Left lung (tissue), 14 donors: ENCODE measurements at places on chromosomes 2 and 18. TPM values are rescaled to one million over a fixed set of nuclear protein-coding genes. Genes with fewer than 3 reads are reported as not detected.
A peak's percentile ranks its signal among the peaks of the same experiment; 100 is the strongest.

The ABCG8 gene
- polyA plus RNA-seq, result 0.63 TPM

The PTRHD1 gene
- 62.6 TPM for polyA plus RNA-seq

- no peak for DNase-seq
Measured at GRCh38 chr18:63168287-63168686, 151.3 kb downstream of the BCL2 start.

GRCh38 chr2:169023161-169023560 lies 8.0 kb downstream of the ABCB11 start:
- no peak for DNase-seq

The POTEI gene
- polyA plus RNA-seq, result 0.58 TPM

DNA sequence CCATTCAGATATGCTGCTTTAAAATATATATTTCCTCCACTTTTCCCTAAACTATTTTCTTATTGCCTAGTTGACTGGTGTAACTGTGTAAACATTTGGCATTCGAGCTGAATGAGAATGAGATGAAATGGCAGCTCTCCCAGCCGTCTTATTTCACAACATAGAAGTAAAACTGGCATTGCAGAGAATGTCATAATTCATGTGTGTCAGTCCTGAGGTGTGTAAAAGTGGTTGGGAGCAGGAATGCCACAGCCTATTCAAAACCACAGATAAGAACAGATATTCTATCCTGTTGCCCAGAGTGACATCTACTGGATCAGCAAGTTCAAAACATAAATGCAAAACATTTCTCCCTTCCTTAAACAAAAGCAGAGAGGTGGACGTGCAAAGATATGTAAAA lies 565.5 kb upstream of the CHAC2 start:
- DNase-seq, result peak; percentile 75

DNA sequence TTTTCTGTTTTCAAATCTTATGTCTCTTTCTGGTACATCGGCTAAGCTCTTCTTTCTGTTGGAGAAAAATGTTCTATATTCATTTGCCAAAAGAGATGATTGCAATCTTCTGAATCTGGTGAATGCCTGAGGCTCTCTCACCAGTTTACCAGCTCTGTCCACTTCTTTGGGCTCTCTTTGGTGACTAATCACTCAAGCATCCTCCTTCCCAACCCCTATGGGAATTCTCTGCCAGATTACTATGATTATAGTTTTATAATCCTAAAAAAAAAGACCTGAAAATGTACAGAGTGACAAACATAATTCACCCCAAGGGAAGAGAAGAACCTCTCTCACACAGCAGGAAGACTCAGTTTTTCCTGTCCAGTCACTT lies 187.3 kb downstream of the CAMKMT start:
- no peak for DNase-seq

DNA sequence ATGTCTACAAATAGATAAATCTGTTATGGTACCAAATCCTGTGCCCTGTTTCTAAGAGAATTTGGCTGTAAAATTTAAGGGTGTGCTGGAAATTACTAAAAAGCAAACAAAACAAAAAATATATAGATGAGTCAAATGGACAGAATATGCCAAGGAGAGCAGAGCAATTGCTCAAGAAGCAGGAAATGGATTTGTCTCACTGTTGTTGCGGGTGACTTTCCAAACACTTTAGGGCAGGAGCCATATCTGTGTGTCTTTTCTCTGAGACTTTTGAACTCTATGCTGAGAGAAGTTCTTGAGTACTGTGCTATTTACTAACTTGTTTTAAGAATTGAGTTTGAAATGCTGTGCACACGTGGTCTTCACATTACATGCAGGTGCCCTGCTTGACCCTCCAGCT lies 221.7 kb downstream of the PHLPP1 start:
- DNase-seq, result no peak

GRCh38 chr2:41736105-41736567 lies 311.7 kb upstream of the PKDCC start:
- no peak for DNase-seq

The CTAGE1 gene
- polyA plus RNA-seq, result 0.11 TPM

DNA sequence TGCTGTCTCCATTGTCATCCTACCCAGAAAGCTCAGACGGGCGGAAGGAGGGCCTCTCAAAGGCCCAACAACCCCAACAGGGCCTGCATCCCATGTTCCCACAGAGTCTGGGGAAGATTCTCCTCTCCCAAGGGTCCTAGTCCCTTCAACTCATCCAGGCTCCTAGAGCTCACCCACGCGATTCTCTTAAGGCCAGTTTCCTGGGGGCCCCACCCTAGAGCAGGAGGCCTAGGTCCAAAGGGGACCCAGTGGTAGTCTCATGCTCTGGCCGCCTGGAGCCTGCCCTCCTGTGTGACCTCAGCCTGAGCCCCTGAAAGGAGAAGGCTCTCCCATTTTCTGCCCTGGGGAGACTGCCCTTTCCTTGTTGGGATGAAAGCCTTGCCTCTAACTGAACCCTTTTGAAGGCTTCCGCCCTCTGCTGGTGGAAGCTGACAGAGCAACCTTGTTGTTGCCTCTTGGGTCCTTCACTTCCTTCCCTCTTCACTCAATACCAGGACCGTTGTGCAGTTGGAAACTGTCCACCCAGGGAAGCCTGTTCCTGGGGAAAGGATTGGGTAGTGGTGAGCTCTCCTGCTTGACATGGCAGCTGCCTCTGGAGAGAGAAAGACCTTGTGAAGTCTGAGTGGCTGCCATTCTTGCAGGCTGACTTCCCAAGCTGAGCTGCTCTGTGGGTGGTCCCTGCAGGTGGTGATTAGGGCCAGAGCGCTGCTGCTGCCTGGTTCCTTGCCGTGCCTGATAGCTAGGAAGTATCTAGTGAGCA lies 86.0 kb upstream of the ALPP start:
- no peak for DNase-seq

DNA sequence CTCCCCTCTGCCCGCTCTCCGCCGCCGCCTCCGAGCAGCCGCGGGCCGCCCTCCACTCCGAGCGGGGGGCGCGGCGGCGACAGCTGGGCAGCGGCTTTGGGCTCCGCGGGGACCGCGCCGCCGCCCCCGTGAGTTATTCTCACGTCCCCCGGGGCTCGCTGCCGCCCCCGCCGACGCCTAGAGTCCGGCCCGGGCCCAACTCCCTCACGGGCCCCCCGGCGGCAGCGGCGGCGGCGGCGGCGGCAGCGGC lies 645 bp downstream of the MIB1 start:
- DNase-seq, result peak; percentile 90
